ENCODE measurements at places on chromosomes 1 and 21.

- peak; percentile 83 for DNase-seq
Observed at GRCh38 chr1:246482805-246483568, 24.1 kb downstream of the SMYD3 start.

DNA sequence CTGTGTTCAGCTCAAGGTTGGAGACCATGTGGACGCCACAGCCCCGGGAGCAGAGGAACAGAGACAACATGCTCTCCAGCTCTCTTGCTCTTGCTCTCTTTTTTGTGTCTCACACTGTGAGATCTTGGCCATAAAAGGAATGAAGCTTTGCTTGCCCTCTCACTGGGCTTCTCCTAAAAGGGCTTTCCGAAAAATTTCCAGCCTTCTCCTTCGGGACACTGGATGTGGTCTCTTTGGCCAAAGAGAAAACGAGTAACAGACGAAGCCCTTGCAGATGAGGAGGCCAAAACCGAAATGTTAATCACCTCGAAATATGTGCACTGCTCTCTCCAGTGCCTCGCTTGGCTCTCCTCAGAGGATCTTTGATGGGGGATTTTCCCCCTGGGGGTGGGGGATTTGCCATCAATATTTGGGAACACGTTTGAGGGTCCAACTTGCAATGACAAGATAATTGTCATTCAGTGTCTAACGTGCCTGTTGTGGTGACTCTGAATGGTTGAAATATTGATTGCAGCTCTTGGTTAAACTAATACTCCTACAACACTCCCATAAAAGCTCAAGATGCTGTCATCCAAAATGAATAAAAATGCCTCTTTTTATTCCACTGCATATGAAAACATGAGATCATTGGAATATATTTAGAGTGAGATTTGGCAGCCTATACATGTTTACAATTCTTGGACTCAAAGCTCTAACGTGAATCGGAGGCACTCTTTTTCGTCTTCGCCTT lies 68.6 kb upstream of the ANGPTL1 start:
- no peak for DNase-seq

- no peak for DNase-seq
Observed at GRCh38 chr1:181918880-181919525, 142.5 kb downstream of the ZNF648 start.

DNA sequence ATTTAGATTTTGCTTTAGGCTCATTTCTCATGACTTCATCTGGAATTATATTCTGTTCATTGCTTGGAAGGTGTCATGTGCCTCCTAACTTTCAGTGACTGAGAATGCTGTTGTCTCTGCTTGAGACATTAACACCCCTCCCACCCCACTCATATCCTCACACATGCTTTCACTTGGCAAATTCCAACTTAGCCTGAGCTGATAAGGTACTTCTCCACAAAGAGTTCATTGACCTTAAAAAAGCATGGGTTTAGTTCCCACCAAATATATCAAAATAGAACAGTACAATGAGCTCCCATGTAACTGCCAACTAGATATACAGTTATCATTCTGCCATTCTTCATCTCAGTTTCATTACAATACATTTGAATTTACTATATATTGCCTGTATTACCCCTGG lies 576.5 kb upstream of the ADGRL2 start:
- no peak for DNase-seq

DNA sequence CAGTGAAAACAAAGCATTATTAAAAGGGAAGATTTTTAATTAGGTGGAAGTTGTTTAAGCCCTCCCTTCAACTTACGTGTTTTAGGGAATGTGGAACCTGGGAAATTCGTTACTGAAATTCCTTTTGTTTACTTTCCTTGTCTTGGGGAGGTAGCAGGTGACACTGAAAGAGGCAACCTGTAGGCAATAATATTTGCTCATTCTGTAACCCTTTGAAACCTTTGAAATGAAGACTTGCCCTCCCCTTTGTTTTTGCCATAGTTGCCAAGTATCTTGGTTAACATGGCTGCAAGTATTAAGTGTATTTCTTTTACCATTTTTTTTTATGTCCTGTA lies 1.7 kb downstream of the MRPS6 start:
- DNase-seq: peak; percentile 41

DNA sequence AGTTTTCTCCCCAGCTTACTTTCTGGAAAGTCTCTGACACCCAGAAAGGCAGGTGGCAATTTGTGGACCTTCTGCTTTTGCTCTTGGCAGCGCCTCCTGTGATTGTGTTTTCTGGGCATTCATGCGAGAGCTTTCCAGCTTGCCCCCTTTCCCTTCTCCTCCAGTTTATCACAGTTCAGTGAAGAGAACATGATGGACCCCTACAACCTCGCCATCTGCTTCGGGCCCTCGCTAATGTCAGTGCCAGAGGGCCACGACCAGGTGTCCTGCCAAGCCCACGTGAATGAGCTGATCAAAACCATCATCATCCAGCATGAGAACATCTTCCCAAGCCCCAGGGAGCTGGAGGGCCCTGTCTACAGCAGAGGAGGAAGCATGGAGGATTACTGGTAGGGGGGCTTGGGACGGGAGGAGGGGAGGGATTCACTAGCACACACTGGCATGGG lies 24.3 kb upstream of the IKBKE start:
- no peak for DNase-seq

GRCh38 chr21:46567348-46567747 lies 37.5 kb downstream of the S100B start:
- no peak for DNase-seq

DNA sequence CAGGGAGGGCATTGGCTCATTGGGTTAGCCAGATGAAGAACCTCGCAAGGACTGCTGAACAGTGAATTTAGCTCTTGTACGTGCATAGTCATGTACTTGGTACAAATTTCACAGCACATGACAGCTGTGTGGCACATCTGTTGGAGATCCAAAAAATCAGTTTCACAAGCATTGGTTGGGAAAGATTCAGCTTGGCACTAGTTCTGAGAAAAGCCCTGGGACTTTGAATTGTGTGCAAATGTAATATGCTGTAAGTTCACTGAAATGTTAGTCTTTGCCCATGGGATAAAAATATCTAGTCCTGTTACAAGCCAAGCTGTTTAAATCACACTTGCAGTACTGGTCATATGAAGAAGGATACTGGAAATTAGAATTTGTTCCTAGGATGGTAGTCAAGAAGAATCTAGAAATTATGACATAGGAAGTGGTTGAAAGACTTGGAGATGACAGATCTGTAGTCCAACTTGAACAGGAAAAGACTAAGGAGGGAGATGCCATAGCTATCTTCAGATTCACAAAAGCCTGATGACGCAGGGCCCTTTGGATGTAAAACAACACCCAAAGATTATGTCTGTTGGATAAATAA lies 19.2 kb downstream of the LAMC2 start:
- DNase-seq: no peak

DNA sequence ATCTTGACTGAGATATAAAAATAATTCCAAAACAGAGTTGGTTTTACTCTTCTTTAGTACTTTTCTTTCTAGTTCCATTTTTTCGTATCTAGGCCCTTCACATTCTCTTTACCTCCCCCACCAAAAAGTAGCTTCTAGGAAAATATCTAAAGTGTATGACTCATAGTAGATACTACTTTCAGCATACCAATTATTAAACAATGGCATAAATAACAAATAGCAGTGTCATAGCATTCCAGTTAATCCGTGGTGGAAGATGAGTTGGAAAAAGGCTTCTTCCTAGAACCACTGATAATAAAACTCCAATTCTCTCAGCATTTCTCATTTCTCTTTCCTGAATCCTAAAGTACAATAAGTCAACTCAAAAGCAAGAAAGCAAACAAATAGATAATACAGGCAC lies 859.0 kb upstream of the B3GALT2 start:
- no peak for DNase-seq

- no peak for DNase-seq
Observed at GRCh38 chr1:220448217-220448616, 79.7 kb upstream of the MARK1 start.

DNA sequence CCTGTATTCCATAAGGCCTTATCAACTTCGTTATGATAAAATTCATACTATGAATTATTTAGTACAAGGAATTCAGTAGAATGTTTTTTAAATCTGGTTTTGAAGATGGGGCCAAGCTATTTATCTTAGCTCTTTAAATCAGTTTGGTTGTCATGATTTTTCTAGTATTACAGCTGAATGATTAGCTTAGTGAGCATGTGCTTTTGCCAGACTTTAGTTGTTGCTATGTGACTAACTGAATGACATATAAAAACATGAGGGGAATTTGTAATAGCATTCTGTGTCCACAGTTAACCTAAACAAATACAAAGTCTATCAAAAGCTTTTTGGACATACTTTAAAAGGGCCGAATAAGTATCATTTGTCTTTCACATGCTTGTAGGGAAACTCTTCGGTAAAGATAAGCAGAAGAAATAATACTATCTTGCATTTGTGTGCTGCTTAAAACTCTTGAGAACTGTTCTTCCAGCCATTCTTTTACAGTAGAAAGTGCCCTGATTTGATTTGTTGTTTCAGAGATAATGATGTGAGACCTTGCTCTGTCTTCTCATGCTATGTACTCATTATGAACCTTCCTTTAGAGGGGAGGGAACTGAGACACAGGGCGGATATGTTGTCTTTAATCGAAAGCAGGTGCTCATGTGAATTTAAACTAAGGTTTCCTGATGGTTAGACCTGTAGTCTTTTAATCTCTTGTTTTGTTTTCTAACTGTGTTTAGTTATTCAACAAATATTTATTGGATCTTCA lies 18.8 kb downstream of the NEK7 start:
- DNase-seq: no peak

GRCh38 chr1:91135799-91136198 lies 114.0 kb upstream of the ZNF644 start:
- no peak for DNase-seq

- no peak for DNase-seq
Observed at GRCh38 chr1:240794046-240794843, 182.3 kb upstream of the GREM2 start.

GRCh38 chr1:82836973-82837680 lies 1036.4 kb downstream of the ADGRL2 start:
- DNase-seq: no peak

DNA sequence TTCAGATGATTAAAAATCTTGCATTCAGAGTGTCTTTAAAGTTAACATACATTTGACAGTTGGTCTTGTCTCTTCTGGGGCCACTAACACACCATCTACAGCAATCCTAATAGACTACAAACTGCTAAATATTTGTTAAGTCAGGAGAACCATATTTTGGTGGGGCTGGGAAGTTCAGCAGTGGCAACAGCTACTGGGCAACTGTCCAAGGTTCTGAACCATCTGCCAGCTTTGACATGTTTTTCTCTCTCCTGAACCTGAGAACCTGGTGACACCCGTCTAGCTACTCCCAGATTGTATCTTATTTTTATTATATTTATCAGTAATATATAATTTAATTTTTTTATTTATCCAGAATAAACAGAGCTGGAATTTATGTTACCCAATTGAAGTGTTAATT lies 199.0 kb upstream of the DPYD start:
- DNase-seq: no peak

GRCh38 chr1:219790834-219791615 lies 137.3 kb downstream of the SLC30A10 start:
- DNase-seq: no peak

DNA sequence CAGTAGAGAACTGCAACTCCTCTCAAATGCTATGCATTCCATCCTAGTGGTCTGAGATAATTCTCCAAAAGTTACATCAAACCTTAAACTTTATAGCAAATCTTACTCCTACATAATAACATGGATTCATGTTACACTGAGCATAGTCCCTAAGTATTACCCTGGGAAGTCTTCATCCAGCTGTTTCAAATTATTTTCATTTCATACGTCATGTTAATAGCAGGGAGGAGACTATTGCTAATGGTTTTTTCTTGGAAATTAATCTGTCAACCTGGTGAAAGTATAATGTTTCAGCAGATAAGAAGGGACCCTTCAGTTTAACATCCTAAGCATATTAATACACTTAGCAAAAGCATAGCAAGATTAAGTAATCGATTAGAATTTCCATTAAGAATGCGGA lies 318.1 kb downstream of the USP25 start:
- DNase-seq: no peak

DNA sequence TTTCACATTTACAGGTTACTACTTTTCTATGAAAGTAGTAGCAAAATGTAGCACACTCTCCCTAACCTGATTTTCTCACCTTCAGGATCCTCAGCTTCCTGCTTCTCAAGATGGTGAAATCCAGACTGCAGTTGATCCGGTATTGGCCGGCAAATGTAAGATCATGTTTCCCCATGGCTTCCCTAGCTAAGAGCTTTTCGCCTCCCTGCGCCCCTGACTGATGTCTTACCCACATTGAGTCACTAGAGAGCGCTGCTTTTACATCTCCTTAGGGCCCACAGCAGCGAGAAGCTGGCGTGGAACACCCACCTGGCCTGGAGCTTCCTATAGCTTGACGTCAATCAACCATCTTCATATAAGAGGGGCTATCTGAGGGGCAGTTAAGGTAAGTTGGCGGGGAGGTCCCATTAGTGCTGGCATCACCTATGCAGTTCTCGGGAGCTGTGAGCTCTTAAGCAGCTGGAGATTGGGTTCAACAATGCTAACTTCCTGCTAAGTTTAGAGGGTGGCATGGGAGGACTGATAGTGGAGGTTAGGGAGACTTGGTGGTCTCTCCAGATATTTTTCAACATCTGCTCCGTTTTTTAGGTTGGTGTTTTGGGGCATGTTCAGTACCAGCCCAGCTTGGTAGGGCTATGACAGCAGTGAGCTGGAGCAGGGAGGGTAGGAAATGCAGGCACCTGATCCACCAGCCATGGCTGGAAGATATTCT lies 5.5 kb downstream of the PTPN7 start:
- peak; percentile 33 for DNase-seq

DNA sequence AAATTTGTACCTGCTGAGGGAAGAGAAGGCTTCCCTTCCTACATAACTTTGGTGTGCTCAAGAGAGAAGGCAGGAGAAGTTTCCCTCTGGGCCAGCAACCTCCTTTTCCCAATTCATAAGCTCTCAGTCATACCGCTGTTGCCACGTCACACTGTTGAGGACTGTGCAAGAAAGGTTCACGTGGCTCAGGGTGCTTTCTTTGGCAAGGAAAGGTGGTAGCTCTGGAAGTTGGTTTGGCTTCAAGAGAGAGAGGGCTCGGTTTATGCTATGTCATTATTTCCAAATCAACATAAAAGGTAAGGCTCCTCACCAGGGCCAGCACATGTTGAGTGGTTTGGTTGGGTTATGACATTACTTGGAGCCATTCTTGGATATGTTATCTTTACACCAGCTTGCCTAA lies 77.3 kb downstream of the TNFSF18 start:
- DNase-seq: no peak

DNA sequence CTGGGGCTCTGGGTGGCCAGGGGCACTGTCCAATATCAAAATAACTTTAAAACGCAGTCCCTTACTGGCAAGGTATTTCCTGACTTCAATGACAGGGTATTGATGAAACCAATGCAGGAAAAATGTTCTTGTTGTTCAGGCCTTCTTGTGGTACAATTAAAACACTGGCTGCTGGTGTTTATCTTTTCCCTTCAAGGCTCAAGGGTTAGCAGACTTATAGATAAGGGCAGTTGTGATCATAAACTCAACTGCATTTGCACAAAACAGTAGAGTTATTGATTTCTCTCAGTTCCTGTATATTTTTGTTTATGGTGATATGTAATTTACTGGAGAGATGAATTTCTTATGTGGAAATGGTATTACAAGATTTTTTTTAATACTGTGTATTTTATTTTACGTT lies 2.7 kb upstream of the CD84 start:
- no peak for DNase-seq
